Activated T-cell treated with anti-CD3 and anti-CD28 coated beads for 1 hour (primary cell): ENCODE measurements at places on chromosomes 4 and X.

DNA sequence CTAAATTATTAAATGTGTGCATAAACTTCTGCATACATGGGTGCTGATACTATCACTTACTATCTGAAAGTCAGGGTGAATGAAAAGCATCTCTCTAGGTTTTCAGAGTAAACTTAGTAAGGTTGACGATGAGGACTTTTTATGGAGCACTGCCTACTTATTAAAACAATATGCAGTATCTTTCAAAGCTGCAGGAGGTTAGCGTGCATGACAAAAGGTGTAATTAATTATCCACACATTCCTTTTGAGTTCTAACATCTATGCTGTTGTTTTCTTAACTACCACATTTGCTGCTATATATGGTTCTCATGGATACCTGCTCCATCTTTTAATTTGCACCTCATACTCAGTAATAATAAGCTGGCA is 256.2 kb downstream of the FSTL5 start:
- DNase-seq = no peak

GRCh38 chr4:169984745-169985144 is 41.5 kb downstream of the MFAP3L start:
- DNase-seq = no peak

DNA sequence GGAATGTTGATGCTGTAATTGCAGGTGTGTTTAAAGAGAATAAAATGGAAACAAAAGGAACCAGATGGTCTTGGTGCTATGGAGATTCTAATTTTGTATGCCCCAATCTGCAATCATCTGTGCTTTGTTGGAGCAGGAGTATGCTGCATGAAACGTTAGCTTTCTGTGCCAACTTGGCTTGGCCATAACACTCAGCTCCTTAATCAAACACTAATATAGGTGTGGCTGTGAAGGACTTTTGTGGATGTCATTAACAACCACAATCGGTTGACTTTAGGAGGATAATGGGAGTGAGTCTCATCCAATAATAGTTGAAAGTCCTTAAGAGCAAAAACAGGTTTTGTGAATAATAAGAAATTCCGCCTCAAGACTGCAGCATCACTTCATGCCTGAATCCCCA is 399.2 kb downstream of the NLGN4X start:
- no peak for DNase-seq

DNA sequence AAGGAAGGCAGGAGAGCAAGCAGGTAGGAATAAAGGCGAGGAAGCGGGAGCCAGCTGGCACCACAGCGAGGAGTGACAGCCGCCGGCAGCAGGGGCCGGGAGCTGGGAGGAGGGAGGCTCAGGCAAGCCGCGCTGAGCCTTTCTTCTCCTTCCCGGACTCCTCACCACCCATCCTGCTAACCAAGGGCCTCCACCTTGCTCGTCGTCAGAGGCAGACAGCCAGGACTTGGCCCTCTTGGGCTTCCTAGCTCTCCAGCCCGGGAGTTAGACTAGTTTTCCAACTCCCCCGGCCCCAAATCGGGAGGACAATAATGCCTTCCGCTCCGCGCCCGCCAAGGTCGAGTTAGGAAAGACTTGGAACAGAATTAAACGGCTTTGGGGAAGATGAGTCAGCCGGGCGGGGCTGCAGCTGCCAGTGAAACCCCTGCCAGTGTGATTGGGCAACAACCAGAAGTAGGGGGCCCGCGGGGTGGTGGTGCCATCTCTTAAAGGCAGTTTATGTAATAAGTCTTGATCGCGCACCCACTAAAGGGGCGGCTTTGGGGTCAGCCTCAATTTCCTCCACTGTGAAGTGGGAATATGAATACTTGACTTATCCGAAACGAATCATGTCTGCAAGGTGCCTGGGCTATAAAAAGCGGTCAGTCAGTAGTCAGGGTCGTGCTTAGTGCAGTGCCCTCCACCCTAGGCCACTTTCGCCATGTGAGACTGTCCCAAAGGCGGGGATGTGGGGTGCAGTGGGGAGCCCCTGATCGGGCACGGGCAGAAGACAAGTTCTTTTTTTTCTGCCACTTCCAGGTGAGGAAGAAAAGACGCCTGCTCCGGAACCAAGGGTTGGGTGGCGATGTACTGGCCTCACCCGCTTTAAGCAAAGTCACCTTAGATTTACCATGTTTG is 6.7 kb upstream of the HSD17B10 start:
- no peak for DNase-seq

- DNase-seq = no peak
Measured at GRCh38 chr4:97828646-97829045, 314.6 kb downstream of the STPG2 start.

- DNase-seq = no peak
Measured at GRCh38 chrX:3521396-3521795, 174.9 kb upstream of the MXRA5 start.

GRCh38 chr4:40227284-40227683 is 30.5 kb downstream of the RHOH start:
- no peak for DNase-seq

GRCh38 chr4:69126024-69126423 is 29.8 kb downstream of the UGT2B7 start:
- no peak for DNase-seq

DNA sequence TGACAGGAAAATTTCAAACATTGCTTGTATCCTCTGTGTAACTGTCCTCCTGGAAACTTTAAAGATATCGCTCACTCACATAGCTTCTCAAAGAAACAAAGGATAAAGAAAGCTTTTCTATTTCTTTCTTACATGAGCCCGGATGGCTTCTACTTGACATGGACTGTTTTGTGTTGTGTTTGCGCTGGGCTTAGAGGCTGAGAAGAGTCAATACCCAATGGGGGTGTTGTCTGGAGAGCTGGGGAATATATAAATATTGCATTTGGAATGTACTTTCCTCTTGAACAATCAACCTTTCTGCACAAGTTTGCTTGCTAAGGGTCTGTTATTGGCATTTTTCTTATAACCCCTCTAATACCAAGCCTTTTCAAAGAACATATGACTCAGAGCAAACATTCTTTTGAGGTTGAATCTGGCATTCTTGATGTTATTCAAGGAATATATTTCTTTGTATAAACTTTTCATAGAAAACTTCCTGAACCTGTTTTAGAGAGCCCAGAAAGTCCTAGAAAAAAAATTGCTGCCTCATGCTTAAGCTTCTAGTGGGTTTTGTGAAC is 331.9 kb downstream of the PACRGL start:
- DNase-seq = no peak
